Progenitor cell of endocrine pancreas (in vitro differentiated cells): ENCODE measurements at places on chromosomes 5 and 9.

GRCh38 chr5:90503596-90503995 is 25.8 kb downstream of the LYSMD3 start:
- no peaks in the 10 kb centered on the region for H3K4me1 ChIP-seq
- no peak overlapping the region for H3K4me3 ChIP-seq
- H3K27me3 ChIP-seq, result no peaks in the 10 kb centered on the region
- no peak for DNase-seq

DNA sequence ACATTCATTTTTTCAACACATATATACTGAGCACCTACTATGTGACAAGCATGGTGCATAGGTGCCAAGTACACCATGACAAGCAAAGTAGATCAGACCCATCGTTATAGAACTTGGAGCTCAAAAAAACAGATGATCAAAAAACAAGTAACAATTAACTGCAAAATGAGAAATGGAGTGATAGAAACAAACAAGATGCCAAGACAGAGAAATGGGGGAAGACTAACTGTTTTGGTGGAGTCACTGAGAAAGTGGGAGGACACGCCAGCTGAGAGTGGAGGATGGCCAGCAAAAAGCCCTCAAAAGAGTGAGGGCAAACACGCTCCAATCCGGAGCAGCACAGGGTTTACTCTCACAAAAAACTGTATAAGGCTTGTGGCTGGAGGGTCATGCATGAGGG is 50.6 kb downstream of the TTC39B start:
- H3K4me1 ChIP-seq, result no peaks in the 10 kb centered on the region
- DNase-seq, result no peak
- H3K4me3 ChIP-seq, result no peak overlapping the region
- H3K27ac ChIP-seq, result no peak overlapping the region
- no peaks in the 10 kb centered on the region for H3K36me3 ChIP-seq
- H3K27me3 ChIP-seq, result no peaks in the 10 kb centered on the region

- DNase-seq, result peak; percentile 63
- H3K4me1 ChIP-seq, result peaks cover 40% of the 10 kb centered on the region
- no peaks in the 10 kb centered on the region for H3K27me3 ChIP-seq
- H3K4me3 ChIP-seq, result peak overlapping the region; percentile 98
Observed at GRCh38 chr5:129460936-129461710, 1.0 kb downstream of the ADAMTS19 start.

GRCh38 chr9:106880863-106881262 is 17.9 kb downstream of the ZNF462 start:
- no peak overlapping the region for H3K27ac ChIP-seq
- no peak overlapping the region for H3K4me3 ChIP-seq
- no peak for DNase-seq
- H3K27me3 ChIP-seq, result no peaks in the 10 kb centered on the region

GRCh38 chr5:135671966-135672365 is 93.2 kb upstream of the CXCL14 start:
- no peaks in the 10 kb centered on the region for H3K4me1 ChIP-seq
- H3K36me3 ChIP-seq, result no peaks in the 10 kb centered on the region
- DNase-seq, result no peak
- H3K27me3 ChIP-seq, result no peaks in the 10 kb centered on the region
- H3K4me3 ChIP-seq, result no peak overlapping the region

- DNase-seq, result no peak
- H3K4me3 ChIP-seq, result peak overlapping the region; percentile 96
- H3K36me3 ChIP-seq, result peaks cover 2% of the 10 kb centered on the region
- no peaks in the 10 kb centered on the region for H3K27me3 ChIP-seq
- H3K4me1 ChIP-seq, result peaks cover 31% of the 10 kb centered on the region
Observed at GRCh38 chr5:134227259-134227658, 1.4 kb upstream of the PPP2CA start.

DNA sequence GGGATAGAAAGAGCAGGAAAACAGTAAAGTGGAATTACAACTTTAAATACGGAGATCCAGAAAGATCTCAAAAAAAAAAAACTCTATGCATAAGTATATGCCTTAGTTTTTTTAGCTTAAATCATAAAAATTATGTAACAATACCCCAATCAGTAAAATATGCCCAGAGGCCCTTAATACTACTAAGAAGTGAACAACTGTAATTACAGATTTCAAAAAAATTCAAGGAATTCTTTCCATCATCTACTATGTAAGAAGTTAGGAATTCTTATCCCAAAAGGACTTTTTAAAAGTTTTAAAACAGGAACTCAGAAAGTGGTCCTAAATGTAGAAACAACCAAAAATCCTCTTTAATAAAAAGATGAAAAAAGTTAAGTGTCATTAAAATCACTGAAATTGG is 111.3 kb downstream of the SSBP2 start:
- H3K4me3 ChIP-seq, result no peak overlapping the region
- H3K36me3 ChIP-seq, result peaks cover 2% of the 10 kb centered on the region
- H3K4me1 ChIP-seq, result no peaks in the 10 kb centered on the region
- no peaks in the 10 kb centered on the region for H3K27me3 ChIP-seq
- no peak overlapping the region for H3K27ac ChIP-seq
- DNase-seq, result no peak

- H3K36me3 ChIP-seq, result peaks cover 9% of the 10 kb centered on the region
- no peak overlapping the region for H3K27ac ChIP-seq
- H3K4me3 ChIP-seq, result no peak overlapping the region
- DNase-seq, result no peak
- H3K27me3 ChIP-seq, result no peaks in the 10 kb centered on the region
Observed at GRCh38 chr5:164357395-164358033, 852.1 kb downstream of the MAT2B start.

DNA sequence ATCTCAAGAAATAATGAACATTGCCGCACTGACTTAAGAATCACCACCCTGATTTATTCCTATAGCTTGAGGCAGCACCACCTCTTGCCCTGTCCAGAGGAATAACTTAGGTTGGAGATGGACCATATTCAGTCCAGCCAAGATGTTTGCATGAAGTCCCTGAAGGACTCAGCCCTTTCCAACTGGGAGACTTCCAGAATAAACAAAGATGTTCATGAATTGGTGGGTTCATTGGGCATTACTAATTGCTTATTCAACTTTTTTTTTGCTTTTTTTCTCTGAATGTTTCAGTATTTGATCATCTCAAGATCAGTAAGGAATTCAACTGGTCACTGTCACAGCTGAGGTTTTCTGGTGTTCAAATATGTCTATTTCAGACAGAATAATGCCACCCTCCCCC is 470.6 kb downstream of the CCDC171 start:
- DNase-seq, result no peak
- no peaks in the 10 kb centered on the region for H3K27me3 ChIP-seq
- H3K27ac ChIP-seq, result no peak overlapping the region

- H3K4me1 ChIP-seq, result peaks cover 10% of the 10 kb centered on the region
- H3K36me3 ChIP-seq, result peaks cover 1% of the 10 kb centered on the region
- H3K27me3 ChIP-seq, result peaks cover 61% of the 10 kb centered on the region
Observed at GRCh38 chr9:132744881-132745755, 74.9 kb downstream of the GTF3C4 start.

DNA sequence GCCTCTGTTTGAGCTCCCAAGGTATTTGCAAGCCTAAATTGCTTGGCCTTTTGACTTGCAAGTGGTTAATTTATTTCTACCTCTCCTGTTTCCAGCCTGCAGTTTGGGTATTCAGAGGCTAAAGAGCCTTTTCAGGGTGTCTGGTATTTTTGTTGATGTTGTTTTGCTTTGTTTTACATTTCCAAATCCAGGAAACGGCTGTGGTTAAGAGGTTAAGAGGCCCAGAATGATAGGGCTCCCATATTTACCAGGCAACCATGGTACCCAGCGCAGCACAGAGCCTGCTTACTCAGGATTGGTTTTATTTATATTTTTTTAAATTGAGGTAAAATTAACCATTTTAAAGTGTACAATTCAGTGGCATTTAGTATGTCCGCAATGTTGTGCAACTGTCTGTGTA is 92.1 kb downstream of the PDZD2 start:
- no peaks in the 10 kb centered on the region for H3K4me1 ChIP-seq
- H3K27ac ChIP-seq, result no peak overlapping the region
- no peaks in the 10 kb centered on the region for H3K27me3 ChIP-seq
- no peak for DNase-seq
- H3K4me3 ChIP-seq, result no peak overlapping the region

DNA sequence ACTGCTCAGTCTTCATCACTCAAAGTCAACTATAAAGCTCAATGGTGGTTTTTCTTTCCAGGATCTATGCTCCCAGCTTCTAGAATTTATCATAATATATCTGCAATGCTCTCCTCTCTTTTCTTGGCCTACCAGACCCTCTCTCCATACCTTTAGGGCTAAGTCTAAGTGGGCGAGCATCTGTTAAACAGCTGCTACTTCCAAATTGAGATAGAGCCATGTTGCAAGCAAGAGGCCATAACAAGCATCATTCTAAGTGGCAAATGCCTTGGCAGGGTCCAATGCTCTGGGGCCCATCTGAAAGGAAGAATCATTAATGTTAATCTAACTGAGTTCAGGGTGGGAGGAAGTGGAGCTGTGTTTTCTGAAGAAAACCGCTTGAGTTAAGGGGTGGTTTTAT is 324.0 kb downstream of the TLR4 start:
- H3K27ac ChIP-seq, result no peak overlapping the region
- H3K4me3 ChIP-seq, result no peak overlapping the region
- no peak for DNase-seq
- H3K4me1 ChIP-seq, result no peaks in the 10 kb centered on the region
- H3K27me3 ChIP-seq, result no peaks in the 10 kb centered on the region

GRCh38 chr5:10524376-10525123 is 39.3 kb upstream of the ANKRD33B start:
- H3K27ac ChIP-seq, result no peak overlapping the region
- H3K4me3 ChIP-seq, result no peak overlapping the region
- no peaks in the 10 kb centered on the region for H3K36me3 ChIP-seq
- peaks cover 4% of the 10 kb centered on the region for H3K4me1 ChIP-seq
- peaks cover 10% of the 10 kb centered on the region for H3K27me3 ChIP-seq

GRCh38 chr5:72020161-72020983 is 86.9 kb upstream of the MAP1B start:
- H3K27me3 ChIP-seq, result peaks cover 3% of the 10 kb centered on the region
- no peak overlapping the region for H3K4me3 ChIP-seq

DNA sequence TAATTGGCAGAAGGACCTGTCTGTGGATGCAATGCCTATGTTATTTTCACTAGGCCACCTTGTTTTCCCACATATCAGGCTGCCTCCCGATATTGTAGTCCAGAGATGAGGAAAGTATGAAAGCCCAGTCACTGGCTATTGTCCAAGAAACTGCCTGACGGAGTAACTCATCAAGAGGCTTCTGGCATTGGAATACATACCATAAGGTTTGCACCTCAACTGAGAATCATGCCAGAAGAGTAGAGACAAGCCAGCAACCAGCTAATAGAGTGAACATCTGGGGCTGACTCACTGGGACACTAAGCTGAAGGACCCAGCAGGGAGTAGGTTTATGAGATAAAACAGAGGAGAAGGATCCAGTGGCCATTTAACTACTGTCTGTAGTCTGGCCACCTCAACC is 137.2 kb upstream of the FST start:
- no peaks in the 10 kb centered on the region for H3K4me1 ChIP-seq
- peaks cover 2% of the 10 kb centered on the region for H3K27me3 ChIP-seq
- H3K36me3 ChIP-seq, result no peaks in the 10 kb centered on the region
- no peak overlapping the region for H3K4me3 ChIP-seq

DNA sequence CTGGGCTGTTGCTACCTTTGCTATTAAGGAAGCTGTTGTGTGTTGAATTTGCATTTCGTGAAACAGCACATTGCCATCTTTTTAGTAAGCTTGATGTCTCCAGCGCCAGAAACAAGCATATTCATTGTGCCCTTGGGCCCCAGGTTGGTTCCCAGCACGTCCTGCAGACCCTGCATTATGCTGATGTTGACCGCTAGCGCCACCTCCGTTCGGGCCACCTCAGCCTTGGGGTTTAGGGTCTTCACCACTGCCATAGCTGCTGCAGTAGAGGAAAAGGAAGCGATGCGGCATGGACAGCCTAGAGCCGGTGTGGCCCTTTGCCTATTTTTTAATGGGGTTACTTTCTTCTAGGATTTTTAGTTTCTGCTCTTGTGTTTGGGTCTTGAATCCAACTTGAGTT is 23.8 kb upstream of the OTULIN start:
- no peaks in the 10 kb centered on the region for H3K4me1 ChIP-seq
- H3K27me3 ChIP-seq, result peaks cover 8% of the 10 kb centered on the region
- H3K27ac ChIP-seq, result no peak overlapping the region
- no peak for DNase-seq

GRCh38 chr9:121678501-121679022 is 27.1 kb downstream of the DAB2IP start:
- H3K36me3 ChIP-seq, result peaks cover 7% of the 10 kb centered on the region
- no peak overlapping the region for H3K4me3 ChIP-seq
- H3K27me3 ChIP-seq, result no peaks in the 10 kb centered on the region
- peaks cover 2% of the 10 kb centered on the region for H3K4me1 ChIP-seq
- DNase-seq, result no peak
- no peak overlapping the region for H3K27ac ChIP-seq

DNA sequence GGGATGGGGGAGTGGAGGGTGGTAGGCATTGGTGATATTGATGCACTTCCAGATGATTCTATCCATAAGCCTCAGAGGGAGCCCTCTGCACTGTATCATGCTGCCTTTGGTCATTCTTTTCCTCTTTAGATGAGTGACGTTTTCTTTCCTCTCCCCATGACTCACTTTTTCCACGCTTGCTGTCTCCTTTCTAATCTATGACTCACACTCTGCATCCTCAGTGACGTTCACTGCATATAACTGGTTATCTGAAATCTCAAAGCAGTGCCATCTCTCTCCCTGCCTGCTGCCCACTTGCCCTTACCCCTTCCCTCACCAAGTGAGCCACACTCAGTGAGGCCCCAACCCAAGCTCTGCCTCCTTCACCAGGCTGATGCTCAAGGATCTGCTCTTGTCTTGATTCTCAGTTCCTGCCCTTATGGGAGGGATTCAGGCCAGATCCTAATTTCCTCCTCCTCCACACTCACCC is 31.6 kb downstream of the PTGS1 start:
- no peak overlapping the region for H3K27ac ChIP-seq
- DNase-seq, result no peak
- peaks cover 21% of the 10 kb centered on the region for H3K27me3 ChIP-seq
- H3K4me1 ChIP-seq, result no peaks in the 10 kb centered on the region

GRCh38 chr5:9423571-9423970 is 122.3 kb downstream of the SEMA5A start:
- no peak overlapping the region for H3K4me3 ChIP-seq
- H3K36me3 ChIP-seq, result peaks cover 2% of the 10 kb centered on the region
- peaks cover 1% of the 10 kb centered on the region for H3K4me1 ChIP-seq
- DNase-seq, result no peak
- H3K27ac ChIP-seq, result no peak overlapping the region
- no peaks in the 10 kb centered on the region for H3K27me3 ChIP-seq

DNA sequence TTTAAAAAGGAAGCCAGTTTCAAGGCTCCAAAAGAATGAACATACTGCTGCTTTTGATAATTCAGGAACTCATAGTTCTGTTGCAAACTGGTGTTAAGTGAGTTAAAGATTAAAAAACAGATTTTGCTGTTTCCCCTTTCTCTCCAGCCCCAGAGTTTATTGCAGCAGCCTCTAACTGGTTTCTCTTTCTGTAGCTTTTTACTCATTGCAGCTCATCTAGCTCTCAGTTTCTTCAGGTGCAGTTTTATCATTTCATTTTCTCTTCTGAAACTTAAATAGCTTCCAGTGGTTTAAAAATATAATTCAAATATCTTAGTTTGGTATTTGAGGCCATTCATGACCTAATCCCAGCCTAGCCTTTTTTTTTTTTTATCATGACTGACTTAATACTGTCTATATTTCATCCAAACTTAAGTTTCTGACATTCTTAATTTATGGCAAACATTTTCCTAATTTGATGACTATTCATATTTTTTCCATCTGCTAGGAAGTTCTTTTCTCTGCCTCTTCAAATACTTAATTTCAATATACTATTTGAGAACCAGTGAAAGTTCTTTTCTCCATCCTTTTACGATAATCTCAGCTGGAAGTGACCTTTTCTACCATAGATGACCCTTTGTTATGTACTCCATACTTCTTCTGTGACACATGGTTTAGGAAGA is 252.7 kb upstream of the GRIA1 start:
- no peaks in the 10 kb centered on the region for H3K27me3 ChIP-seq
- H3K4me3 ChIP-seq, result no peak overlapping the region
- no peaks in the 10 kb centered on the region for H3K36me3 ChIP-seq
- no peak overlapping the region for H3K27ac ChIP-seq
